Activated CD8-positive, alpha-beta T cell treated with anti-CD3 and anti-CD28 coated beads, Interleukin-2, amount 10 ng/mL, durations not matched to agents 7 days and 5 days (primary cell): ENCODE measurements at places on chromosomes 11 and 22. TPM values are rescaled to one million over a fixed set of nuclear protein-coding genes. Genes with fewer than 3 reads are reported as not detected.

DNA sequence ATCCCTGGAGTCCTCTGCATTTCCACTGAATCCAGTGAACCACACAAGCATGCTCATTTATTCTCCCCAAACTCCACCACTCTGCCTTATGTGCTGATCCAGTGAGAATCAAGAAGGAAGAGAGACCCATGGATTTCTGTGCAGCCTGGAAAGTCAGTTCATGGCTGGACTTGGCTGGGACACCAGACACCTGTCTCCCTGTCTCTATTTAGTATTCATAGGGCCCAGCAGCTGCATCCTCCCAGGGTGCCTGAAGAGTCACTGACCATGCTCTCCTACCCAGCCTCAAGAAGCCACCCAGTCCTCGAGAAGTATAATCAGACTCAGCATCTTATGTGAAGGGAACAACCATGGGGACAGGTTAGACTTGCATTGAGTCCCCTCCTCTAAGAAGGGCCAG lies 83.2 kb downstream of the ZNF280B start:
- H3K4me3 ChIP-seq = no peak overlapping the region
- DNase-seq = no peak
- H3K27ac ChIP-seq = no peak overlapping the region
- H3K36me3 ChIP-seq = no peaks in the 10 kb centered on the region
- H3K4me1 ChIP-seq = no peaks in the 10 kb centered on the region

GRCh38 chr11:19087658-19088057 lies 27.1 kb upstream of the MRGPRX2 start:
- H3K27ac ChIP-seq = no peak overlapping the region
- no peak for DNase-seq
- H3K36me3 ChIP-seq = no peaks in the 10 kb centered on the region
- H3K27me3 ChIP-seq = peaks cover 13% of the 10 kb centered on the region

DNA sequence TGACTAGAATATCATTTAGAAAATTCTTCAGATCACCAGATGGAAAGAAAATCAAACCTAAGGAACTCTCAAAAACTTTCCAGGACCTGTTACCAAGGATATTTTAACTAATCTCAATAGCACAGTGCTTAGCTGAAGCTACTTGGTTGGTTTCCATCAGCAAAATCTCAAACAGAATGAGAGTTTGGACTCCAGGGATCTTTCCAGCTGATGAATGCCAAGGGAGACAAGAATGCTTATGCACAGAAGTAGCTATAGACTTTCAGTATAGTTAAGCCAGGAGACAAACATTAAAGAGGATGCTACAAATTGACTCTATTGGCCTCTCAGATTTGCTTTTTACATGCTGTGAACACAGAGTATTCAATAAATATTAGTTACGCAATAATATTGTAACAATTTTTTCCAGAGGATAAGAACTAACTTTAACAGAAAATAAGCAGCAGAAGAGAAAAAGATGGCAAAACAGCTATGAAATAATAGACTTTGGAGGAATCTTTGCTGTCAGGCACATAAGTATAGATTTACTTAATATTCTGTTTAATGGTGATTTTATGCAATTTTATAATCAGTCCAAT lies 331.4 kb downstream of the DLG2 start:
- H3K36me3 ChIP-seq = no peaks in the 10 kb centered on the region
- no peaks in the 10 kb centered on the region for H3K4me1 ChIP-seq
- no peak overlapping the region for H3K27ac ChIP-seq
- no peak for DNase-seq
- no peak overlapping the region for H3K4me3 ChIP-seq
- no peaks in the 10 kb centered on the region for H3K27me3 ChIP-seq

GRCh38 chr11:118010738-118011461 lies 24.7 kb downstream of the IL10RA start:
- no peak overlapping the region for H3K4me3 ChIP-seq
- peak overlapping the region; percentile 90 for H3K27ac ChIP-seq
- H3K4me1 ChIP-seq = peaks cover 100% of the 10 kb centered on the region
- no peak for DNase-seq
- H3K27me3 ChIP-seq = no peaks in the 10 kb centered on the region
- peaks cover 52% of the 10 kb centered on the region for H3K36me3 ChIP-seq

GRCh38 chr11:121610706-121611105 lies 157.9 kb upstream of the SORL1-AS1 start:
- no peak overlapping the region for H3K4me3 ChIP-seq
- DNase-seq = no peak
- H3K4me1 ChIP-seq = no peaks in the 10 kb centered on the region
- H3K27ac ChIP-seq = no peak overlapping the region

GRCh38 chr11:407651-408123 lies 7.1 kb downstream of the SIGIRR start:
- H3K4me3 ChIP-seq = no peak overlapping the region
- H3K36me3 ChIP-seq = peaks cover 4% of the 10 kb centered on the region
- H3K27ac ChIP-seq = peak overlapping the region; percentile 43

DNA sequence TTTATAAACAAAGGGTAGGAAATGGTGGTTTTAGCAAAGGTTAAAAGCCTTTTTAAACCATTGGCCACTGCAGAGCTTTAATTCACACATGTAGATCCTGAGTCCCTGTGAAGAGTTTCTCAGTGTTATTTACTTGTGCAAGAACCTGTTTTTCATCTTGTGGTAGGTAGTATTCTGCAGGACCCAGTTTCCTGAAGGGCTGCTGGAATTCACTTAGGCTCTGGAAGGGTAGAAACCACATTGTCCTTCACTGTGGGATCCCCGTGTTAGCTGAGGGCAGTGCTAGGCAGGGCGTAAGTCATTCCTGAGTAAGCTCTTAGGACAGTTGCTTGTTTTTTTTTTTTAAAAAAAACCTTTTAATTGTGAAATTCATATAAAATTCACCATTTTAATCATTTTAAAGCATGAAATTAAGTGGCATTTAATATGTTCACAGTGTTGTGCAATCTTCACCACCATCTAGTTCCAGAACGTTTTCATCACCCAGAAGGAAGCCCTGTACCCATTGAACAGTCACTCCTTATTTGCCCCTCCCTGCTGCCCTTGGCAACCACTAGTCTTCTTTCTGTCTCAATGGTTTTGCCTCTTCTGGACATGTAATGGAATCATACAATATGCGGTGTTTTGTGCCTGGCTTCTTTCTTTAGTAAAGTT lies 77.7 kb downstream of the C22orf31 start:
- no peak overlapping the region for H3K4me3 ChIP-seq
- no peak for DNase-seq
- H3K36me3 ChIP-seq = peaks cover 3% of the 10 kb centered on the region
- H3K27ac ChIP-seq = no peak overlapping the region

GRCh38 chr11:118529584-118530175 lies 1.3 kb upstream of the TMEM25 start:
- peak overlapping the region; percentile 79 for H3K4me3 ChIP-seq
- H3K27me3 ChIP-seq = no peaks in the 10 kb centered on the region
- peaks cover 3% of the 10 kb centered on the region for H3K36me3 ChIP-seq
- DNase-seq = no peak

DNA sequence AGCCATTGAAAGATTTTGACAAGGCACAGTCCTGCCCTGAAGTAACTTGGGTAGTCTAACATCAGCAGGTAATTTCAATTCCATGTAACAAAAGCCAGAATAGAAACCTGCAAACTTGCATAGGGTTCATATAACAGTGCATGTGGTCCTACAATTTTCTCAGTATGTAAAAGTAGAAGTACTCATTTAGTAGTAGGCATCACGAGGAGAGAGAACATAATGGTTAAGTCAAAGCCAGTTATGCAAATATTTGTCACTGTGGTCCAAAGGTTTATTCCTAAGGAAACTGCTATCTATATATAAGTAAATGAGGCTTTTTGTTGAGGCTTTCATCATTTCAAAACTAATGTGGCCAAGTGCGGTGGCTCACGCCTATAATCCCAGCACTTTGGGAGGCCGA lies 10.1 kb downstream of the ATP5MG start:
- H3K27me3 ChIP-seq = no peaks in the 10 kb centered on the region
- H3K4me3 ChIP-seq = no peak overlapping the region
- no peak for DNase-seq
- H3K4me1 ChIP-seq = peaks cover 11% of the 10 kb centered on the region
- H3K36me3 ChIP-seq = peaks cover 39% of the 10 kb centered on the region
- H3K27ac ChIP-seq = peak overlapping the region; percentile 48

DNA sequence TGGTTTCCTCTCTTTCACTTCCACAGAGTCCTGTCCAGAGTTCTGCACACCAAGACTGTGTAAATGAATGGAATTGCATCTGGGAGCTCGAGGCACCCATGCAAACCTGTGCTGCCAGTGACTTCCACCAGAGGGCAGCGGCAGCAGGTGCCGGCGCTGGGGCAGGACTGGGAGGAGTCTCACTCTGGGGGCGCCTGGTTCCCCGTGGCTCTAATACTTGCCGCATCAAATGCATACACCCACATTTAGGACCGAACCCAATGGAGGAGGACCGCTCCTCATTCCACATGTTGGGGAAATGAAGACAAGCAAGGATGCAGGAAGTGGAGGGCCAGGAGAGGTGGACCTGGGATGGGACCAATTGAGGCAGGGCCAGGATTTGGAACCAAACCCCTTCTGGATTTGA lies 1.1 kb upstream of the CD6 start:
- peaks cover 29% of the 10 kb centered on the region for H3K4me1 ChIP-seq
- H3K36me3 ChIP-seq = peaks cover 33% of the 10 kb centered on the region
- peak overlapping the region; percentile 47 for H3K27ac ChIP-seq
- H3K27me3 ChIP-seq = peaks cover 9% of the 10 kb centered on the region

DNA sequence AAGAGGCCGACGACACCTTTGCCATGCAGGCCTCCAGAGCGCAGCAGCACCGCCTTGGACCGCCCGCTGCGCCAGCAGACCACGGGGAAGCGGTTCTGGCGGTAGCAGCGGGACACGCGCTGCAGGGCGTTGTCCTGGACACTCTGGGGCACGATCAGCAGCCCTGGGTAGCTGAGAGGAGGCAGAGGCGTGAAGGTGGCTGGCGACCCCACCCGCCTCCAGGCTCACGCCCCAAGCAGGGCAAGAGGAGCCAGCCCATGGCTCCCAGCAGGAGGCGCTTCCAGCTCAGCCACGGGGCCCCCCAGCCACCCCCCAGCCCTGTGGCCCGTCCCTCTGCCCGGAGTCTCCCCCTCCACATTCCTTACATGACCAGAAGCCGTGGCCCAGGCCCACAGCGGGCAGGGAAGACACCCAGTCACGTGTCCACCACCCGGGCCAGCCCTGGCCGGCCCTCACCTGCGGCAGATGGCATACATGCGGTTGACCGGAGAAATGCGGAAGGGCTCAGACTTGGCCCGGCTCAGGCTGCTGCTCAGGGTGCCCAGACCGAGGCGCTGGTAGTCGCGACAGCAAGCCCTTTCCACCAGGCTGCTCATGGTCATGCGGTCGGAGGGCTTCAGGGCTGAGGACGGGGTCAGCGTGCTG lies 15.2 kb downstream of the SBF1 start:
- no peak overlapping the region for H3K4me3 ChIP-seq
- no peak for DNase-seq
- peaks cover 2% of the 10 kb centered on the region for H3K4me1 ChIP-seq

- no peak overlapping the region for H3K27ac ChIP-seq
- DNase-seq = peak; percentile 83
- H3K4me3 ChIP-seq = no peak overlapping the region
- no peaks in the 10 kb centered on the region for H3K4me1 ChIP-seq
Measured at GRCh38 chr11:15208378-15209222, 93.9 kb downstream of the INSC start.

DNA sequence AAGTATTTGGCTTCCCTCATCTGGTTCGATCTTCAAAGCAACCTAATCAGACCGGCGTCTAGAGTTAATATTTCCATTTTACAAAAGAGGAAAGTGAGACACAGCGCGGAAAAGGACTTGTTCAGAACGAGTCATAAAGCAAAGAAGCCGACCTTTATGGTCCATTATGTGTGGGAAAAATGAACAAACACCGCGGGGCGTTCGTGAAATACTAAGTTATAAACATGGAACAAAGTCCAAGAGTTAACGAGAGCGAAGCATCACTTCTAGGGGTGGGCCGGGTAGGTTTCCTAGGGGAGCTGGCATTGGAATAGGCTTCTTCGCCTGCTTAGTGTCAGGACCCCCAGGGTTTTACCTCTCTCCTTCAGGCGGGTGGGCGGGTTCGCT lies 575 bp downstream of the DUSP18 start:
- H3K4me1 ChIP-seq = peaks cover 15% of the 10 kb centered on the region
- H3K27ac ChIP-seq = peak overlapping the region; percentile 83
- DNase-seq = no peak

- peaks cover 3% of the 10 kb centered on the region for H3K4me1 ChIP-seq
- DNase-seq = no peak
- peaks cover 15% of the 10 kb centered on the region for H3K27me3 ChIP-seq
- no peak overlapping the region for H3K27ac ChIP-seq
Measured at GRCh38 chr11:19218216-19218615, 16.4 kb upstream of the CSRP3 start.

- H3K27ac ChIP-seq = no peak overlapping the region
- no peak for DNase-seq
- H3K4me1 ChIP-seq = peaks cover under 1% of the 10 kb centered on the region
- no peak overlapping the region for H3K4me3 ChIP-seq
- H3K27me3 ChIP-seq = no peaks in the 10 kb centered on the region
- H3K36me3 ChIP-seq = no peaks in the 10 kb centered on the region
Measured at GRCh38 chr11:73359341-73359740, 16.9 kb upstream of the RELT start.

DNA sequence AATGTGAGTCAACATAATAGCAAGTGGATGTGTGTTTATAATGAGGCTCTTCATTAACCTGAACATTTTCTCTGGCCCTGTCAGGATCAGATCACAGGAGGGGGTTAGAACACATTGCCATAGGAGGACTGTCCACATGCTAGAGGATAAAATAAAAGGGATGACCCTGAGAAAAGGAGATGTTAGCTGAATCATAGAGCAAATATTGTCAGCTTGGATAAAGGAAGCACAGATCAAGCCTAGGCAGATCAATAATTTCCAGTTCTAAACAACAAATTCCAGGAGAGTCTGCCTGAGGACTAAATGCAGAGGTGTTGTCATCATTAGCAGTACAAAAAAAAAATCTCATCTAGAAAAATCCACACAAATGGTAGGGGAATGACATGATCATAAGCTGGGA lies 337.9 kb downstream of the LRRC4C start:
- no peaks in the 10 kb centered on the region for H3K36me3 ChIP-seq
- DNase-seq = no peak
- H3K4me3 ChIP-seq = no peak overlapping the region
- no peaks in the 10 kb centered on the region for H3K4me1 ChIP-seq

- no peaks in the 10 kb centered on the region for H3K36me3 ChIP-seq
- H3K27ac ChIP-seq = no peak overlapping the region
- H3K4me3 ChIP-seq = no peak overlapping the region
- H3K27me3 ChIP-seq = peaks cover 4% of the 10 kb centered on the region
- no peaks in the 10 kb centered on the region for H3K4me1 ChIP-seq
- no peak for DNase-seq
Measured at GRCh38 chr22:38608992-38609750, 39.2 kb upstream of the DMC1 start.

GRCh38 chr22:17675584-17675983 lies 37.0 kb downstream of the BCL2L13 start:
- H3K27ac ChIP-seq = no peak overlapping the region
- no peaks in the 10 kb centered on the region for H3K4me1 ChIP-seq
- H3K27me3 ChIP-seq = no peaks in the 10 kb centered on the region
- H3K4me3 ChIP-seq = no peak overlapping the region
- no peak for DNase-seq

PELI3 gene
- 5.8 TPM for total RNA-seq

CD3D gene
- 588 TPM for total RNA-seq

HBG1 gene
- total RNA-seq = not detected

C11orf24 gene
- total RNA-seq = 29.2 TPM

OR52A1 gene
- not detected for total RNA-seq

CHEK1 gene
- total RNA-seq = 106 TPM

MEN1 gene
- 34.0 TPM for total RNA-seq

YAP1 gene
- total RNA-seq = not detected

ARHGAP8 gene
- total RNA-seq = 0.39 TPM

C1QTNF4 gene
- not detected for total RNA-seq

MS4A5 gene
- not detected for total RNA-seq

TMPRSS13 gene
- 2.5 TPM for total RNA-seq

RIMBP3B gene
- 0.18 TPM for total RNA-seq

HEPHL1 gene
- total RNA-seq = not detected

INTS4 gene
- total RNA-seq = 51.2 TPM
